ENCODE measurements at places on chromosomes 7 and 10.

GRCh38 chr10:110770243-110770642 is 101.5 kb upstream of the PDCD4 start:
- DNase-seq, result no peak

DNA sequence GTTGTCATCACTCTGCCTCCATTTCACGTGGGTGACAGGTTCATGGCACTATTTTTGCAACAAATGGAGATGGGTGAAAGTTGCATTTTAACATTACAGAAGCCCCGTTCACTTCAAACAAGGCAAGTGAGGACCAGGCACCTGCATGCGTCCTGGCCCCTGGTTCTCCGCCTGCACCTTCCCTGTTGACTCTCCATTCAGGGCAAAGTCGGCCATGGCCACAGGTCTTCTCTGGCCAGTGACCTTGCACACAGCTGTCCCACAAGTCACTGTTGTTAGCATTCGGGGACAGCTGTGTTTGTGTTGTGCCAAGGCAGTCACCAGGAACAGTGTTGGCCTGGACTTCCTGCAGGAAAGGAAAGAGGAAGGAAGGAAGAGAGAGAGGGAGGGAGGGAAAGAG is 554.9 kb downstream of the TCERG1L start:
- no peak for DNase-seq

DNA sequence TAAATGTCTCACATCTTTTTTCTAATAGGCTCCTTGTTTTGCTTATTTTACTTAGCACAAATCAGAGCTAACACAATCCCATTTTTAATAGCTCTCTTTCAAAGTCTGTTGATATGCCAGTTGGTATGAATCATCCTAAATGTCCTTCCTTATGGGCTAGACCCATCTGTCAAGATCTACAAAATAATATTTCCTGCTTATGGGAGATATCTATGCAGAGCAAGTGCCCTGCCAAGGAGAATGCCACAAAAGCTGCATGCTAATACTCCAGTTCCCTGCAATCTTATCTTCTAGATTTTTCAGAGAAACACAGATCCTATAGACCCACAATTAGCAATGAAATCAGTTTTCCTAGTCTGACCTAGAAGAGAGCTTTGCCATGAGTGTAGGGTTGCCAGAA is 230.8 kb upstream of the NPVF start:
- no peak for DNase-seq

GRCh38 chr10:87991946-87992345 is 128.5 kb downstream of the PTEN start:
- DNase-seq, result no peak

- no peak for DNase-seq
Observed at GRCh38 chr10:102286216-102286615, 40.9 kb downstream of the GBF1 start.

GRCh38 chr7:85498031-85498430 is 311.2 kb upstream of the SEMA3D start:
- DNase-seq, result no peak
